ENCODE measurements at places on chromosomes 7 and 10.

DNA sequence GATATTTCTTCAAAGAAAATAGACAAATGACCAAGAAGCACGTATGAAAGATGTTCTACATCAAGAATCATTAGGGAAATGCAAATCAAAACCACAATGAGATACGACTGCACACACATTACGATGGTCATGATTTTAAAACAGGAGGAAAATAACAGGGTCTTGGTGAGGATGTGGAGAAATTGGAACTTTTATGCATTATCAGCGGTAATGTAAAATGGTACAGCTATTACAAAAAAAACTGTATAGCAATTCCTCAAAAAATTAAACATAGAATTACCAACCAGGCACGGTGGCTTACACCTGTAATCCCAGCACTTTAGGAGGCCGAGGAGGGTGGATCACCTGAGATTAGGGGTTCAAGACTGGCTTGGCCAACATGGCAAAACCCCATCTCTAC lies 178.8 kb upstream of the NEBL start:
- DNase-seq: no peak

DNA sequence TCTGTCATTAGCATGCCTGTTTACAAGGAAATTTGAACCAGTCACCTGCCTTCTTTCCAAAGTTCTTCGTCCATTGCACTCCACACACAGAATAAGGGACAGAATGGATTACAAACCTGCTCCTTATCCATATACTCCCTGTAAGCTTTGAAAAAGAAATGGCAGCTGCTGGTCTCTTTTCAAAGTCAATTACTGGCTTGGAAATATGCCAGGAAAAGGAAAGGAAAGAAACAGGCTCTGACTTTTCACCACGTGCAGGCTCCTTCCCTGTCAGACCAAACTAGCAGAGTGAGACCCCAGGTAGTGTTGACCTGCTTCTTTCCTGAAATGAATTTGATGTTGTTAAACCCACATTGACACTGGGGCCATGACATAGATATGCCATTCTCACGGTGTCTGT lies 84.5 kb downstream of the LHFPL3 start:
- DNase-seq: no peak

- no peak for DNase-seq
Observed at GRCh38 chr7:130875265-130875741, 141.3 kb upstream of the KLF14 start.

- no peak for DNase-seq
Observed at GRCh38 chr7:41501466-41501865, 201.4 kb downstream of the INHBA start.

GRCh38 chr10:69332278-69333010 lies 54.1 kb downstream of the HK1 start:
- DNase-seq: no peak

GRCh38 chr10:87782721-87783120 lies 35.3 kb downstream of the ATAD1 start:
- no peak for DNase-seq

GRCh38 chr7:381211-382042 lies 91.5 kb downstream of the FOXL3 start:
- no peak for DNase-seq

GRCh38 chr7:157651366-157652160 lies 314.8 kb downstream of the DNAJB6 start:
- DNase-seq: no peak

GRCh38 chr10:75540357-75540966 lies 109.0 kb downstream of the LRMDA start:
- DNase-seq: no peak

DNA sequence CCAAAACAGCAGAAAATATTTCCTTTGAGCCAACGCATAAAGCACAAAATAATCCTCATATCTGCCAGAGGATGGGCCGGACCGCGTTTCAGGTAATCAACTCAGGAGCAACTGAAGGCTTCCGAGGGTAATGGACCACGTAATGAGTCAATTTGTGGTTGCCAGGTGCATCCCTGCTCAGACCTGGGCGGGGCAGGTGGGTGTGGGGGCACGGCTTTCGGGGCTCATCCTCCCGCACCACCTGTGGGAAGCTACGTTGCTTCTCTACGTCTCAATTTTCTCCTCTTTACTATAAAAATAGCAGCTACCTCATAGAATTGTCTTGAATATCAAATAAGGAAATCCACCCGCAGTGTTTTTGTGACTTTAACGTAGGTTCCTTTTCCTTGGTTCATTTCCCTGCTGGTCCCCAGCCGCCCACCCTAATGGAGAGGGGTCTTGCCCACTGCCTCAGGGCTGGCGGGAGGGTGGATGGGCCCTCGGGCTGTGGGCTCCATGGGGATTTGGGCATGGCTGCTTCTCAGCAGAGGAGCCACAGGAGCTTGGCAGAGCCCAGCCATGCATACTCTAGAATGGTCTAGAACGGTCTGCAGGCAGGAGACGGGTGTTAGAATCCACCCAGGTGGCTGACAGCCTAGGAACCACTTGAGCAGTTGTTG lies 324.7 kb downstream of the ADARB2 start:
- no peak for DNase-seq

- no peak for DNase-seq
Observed at GRCh38 chr7:102208826-102209225, 77.8 kb upstream of the SH2B2 start.

GRCh38 chr10:88162852-88163251 lies 299.4 kb downstream of the PTEN start:
- no peak for DNase-seq

- DNase-seq: no peak
Observed at GRCh38 chr7:129686063-129686462, 74.5 kb downstream of the NRF1 start.

DNA sequence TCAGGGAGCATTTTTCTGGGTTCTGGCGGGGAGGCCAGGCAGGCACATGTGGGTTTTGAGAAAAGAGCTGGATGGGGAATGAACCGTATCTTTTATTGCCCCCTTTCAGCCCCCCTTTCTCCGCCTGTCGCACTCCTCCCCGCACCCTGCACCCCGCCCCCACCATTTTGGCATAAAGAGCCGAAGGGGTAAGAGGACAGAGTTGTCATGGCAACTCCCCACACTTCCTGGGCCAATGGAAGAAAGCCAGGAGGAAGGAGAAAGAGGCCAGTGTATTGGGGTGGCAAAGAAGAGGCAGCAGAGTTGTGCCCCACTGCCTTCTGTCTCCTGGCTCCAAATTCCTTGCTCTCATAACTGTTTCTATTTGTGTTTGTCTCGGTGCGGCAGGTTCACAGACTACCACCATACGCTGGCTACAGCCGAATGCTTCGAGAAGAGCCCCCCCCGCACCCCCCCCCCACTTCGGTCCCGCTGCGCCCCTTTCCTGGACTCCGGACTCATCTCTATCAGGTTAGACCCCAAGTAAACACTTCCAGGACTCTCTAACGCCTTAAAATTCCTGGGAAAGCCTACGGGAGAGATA lies 3.4 kb downstream of the KCNIP2 start:
- DNase-seq: no peak

GRCh38 chr10:70132098-70133029 lies at the start of gene AIFM2:
TSS of gene AIFM2 (minus strand) at chr10:70132825. CDS start at chr10:70124084, 8,741 bp downstream.
- DNase-seq: no peak

DNA sequence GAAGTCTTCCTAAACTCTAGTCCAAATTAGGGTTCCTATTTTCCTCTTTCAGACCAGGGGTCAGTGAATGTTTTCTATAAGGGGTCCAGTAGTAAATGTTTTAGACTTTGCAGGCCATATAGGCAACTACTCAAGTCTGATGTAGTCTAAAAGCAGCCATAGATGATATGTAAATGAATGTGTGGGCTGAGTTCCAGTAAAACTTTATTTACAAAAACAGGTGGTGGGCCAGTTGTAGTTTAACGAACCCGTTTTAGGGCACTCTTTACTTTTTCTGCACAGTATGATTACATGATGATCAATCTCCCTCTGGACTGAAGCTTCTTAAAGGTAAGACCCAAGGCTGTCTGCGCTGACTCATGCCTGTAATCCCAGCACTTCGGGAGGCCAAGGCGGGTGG lies 243.6 kb downstream of the CAMK1D start:
- no peak for DNase-seq

DNA sequence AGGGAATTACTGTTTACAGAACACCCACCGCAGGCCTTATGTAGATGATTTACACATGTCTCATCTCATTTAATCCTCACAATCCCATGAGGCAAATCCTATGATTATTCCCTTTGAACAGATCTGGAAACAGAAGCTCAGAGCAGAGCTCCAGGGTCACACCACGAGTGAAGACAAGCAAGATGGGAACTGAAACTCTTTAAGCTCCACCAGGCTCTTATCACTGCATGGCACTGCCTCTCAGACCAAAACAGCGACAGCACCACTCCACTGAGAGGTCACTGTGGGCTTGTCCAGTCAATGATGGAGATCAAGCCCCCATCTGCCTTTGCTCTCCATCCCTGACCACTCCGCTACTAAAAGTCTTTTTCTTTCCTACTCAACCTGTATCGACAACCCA lies 5.9 kb downstream of the GRID1 start:
- DNase-seq: no peak

DNA sequence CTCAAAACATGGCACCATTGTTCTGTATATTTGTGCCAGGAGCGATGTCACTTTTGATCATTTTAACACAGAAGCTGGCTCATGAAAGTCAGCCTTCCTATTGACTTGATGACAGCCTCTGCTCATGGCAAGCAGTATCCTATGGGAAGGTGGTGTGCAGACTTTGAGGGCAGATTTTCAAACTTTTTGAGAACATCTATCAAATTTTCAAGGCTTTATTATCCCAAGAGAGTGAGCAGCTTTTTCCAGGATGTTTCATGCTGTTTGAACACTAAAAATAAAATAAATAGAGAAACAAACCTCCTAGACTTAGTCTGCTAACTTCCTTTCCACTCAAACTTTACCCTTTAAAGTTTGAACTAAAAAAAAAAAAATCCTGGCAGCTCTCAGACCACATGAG lies 20.3 kb downstream of the FAM13C start:
- DNase-seq: no peak

DNA sequence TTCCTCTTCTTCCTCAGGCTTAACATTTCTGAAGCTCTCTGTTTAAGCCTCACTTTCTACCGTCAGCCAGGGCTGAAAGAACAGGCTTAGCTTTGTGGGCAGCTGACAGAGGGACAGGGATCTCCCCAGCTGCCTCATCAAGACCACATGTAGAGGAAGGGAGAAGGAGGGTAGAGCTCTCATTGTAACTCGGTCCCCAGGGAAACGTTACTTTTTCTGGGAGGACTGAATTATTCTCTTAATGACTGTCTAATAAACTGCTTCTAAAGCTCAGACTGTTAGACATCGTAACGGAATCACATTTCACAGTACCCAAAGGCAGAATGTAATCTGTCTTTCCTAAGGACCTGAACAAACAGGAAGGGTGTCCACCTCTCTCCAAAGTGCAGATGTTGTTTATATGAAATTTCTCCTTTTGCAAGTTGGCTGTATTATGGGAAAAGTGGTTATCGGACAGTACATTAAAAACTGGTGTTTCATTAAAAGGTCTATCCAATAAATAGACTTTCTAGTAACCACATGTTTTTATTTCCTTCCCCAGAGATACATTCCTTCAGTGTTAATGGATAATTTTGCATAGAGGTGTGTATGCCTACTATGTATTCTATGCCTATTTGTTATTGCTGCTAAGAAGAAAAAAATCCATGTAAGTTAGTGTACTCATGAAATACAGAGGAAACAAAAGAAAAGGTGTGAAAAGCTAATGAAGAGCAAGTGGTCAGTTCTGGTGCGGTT lies 144.2 kb downstream of the CTTNBP2 start:
- no peak for DNase-seq

GRCh38 chr10:23362879-23363792 lies 18.5 kb upstream of the C10orf67 start:
- no peak for DNase-seq

DNA sequence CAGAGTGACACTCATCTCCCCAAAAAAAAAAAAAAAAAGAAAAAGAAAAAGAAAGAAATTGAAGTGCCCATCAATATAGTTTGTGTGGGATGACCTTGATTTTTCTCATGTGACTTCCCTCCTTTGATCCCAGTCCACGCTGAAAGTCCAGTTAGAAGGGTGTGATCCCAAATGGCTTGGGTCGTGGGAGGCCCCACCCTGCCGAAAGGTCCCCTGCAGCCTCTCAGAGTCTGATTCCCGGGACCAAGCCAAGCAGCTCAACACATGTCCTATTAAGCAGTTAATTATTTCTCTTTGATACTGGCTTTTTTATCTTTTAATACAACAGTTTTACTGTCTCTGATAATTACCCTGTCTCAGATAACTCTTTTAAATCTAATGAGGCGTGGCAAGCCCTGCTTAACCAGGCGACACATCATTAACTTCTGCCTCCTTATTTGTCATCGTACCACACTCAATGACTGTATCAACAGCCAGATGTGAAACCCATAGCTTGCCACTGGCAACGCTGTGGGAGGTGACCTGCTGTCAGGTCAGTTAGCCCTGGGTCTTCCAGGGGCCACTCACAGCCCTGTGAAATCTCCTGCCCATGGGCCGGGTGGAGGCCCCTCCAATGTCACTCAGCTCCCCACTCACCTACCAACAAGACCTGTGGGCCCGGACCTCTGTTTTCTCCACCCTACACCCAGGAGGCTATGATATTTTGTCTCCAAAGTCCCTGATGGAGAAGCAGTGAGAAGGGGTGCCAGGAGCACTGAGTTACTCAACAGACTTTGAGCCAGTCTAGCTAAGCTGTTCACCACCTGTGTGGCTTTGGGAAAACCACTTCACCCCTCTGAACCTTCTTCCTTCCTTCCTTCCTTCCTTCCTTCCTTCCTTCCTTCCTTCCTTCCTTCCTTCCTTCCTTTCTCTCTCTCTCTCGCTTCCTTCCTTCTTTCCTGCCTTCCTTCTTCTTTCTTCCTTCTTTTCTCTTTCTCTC lies 110.0 kb upstream of the SFMBT2 start:
- DNase-seq: no peak

- no peak for DNase-seq
Observed at GRCh38 chr10:5943536-5943935, 33.8 kb downstream of the IL15RA start.

GRCh38 chr10:71274901-71275796 lies 43.9 kb upstream of the SLC29A3 start:
- DNase-seq: no peak

GRCh38 chr10:102230861-102231356 lies 4.8 kb downstream of the ELOVL3 start:
- no peak for DNase-seq

- DNase-seq: no peak
Observed at GRCh38 chr7:108257954-108258353, 127.8 kb upstream of the LAMB4 start.

GRCh38 chr10:35409808-35410207 lies 73.5 kb downstream of the CCNY start:
- no peak for DNase-seq

Measured in activated CD8-positive, alpha-beta memory T cell treated with anti-CD3 and anti-CD28 coated beads for 48 hours (primary cell).